ENCODE measurements at places on chromosomes 7 and 10.

GRCh38 chr10:4704034-4704545 is 121.9 kb upstream of the AKR1E2 start:
- DNase-seq: no peak

GRCh38 chr10:46240684-46241565 is 45.9 kb upstream of the ANTXRL start:
- DNase-seq: no peak

DNA sequence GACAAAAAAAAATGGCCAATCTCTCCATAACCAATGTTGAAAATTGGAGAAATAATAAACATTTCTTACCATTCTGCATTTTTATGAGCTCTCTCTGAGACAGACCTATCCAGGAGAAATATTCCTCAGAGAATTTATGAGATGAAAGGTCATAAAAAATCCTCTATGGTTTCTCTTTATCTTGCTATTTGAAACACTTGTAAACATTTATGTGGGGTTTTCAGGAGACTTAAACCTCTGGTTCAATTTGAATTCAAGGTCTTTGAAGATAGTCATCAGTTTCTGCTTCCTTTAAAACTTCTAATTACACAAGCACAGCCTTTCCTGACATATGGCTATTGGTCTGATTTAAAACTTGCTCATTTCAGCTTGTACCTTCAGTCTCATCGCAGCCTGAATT is 78.5 kb upstream of the APBB1IP start:
- DNase-seq: no peak

DNA sequence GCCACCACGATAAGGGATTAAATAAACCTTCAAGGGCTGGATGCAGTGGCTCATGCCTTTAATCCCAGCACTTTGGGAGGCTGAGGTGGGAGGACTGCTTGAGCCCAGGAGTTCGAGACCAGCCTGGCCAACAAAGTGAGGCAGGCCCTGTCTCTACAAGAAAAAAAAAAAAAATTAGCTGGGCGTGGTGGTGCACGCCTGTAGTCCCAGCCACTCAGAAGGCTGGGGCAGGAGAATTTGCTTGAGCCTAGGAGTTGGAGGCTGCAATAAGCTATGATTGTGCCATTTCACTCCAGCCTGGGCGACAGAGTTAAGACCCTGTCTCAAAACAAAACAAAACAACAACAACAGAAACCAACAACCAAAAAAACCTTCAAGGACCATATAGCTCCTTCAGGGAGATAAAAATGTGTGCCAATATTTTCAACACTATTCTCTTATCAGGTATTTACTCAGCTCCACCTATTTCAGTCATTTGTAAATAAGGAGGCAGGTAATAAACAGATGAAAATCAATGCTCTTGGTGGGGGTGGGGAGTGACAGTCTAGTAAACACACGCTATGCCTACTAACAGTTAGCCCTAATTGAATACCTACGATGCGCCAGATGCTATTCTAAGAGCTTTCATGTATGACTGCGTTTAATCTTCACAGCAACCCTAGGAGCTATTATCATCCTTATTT is 13.2 kb downstream of the BAIAP2L1 start:
- peak; percentile 67 for DNase-seq

- peak; percentile 90 for DNase-seq
Observed at GRCh38 chr7:94301024-94301586, 93.6 kb upstream of the COL1A2 start.

- DNase-seq: peak; percentile 97
Observed at GRCh38 chr7:131627735-131628190, 71.3 kb upstream of the PODXL start.

DNA sequence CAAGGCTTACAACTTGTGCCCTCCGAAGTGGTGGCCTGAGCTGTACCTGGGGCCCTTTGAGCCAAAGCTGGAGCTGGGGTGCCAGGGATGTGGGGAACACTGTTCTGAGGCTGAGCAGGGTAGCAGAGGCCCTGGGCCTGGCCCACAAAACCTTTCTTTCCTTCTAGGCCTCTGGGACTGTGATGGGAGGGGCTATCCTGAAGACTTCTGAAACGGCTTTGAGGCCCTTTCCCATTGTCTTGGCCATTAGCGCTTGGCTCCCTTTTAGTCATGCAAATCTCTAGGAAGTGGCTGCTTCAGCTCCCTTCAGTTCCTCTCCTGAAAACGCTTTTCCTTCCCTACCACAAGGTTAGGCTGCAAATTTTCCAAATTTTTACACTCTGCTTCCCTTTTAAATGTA is 16.8 kb upstream of the CRYGN start:
- no peak for DNase-seq

DNA sequence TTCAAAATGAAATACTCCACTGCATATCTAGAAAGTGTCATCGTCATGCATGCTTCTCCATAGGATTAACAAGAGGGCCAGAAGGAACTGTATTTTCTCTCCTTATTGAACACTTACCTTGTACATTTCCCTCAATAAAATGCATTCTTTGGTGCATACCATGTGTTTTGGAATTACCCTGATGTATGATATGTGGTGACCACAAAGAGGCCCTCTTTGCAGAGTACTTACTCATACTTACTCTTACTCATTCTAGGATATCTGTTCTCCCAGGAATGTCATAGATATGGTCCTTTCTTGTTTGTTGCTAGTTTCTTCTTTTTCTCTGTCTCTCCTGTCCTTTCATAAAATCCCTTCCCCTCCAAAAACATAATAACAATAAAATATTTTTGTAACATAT is 1087.1 kb upstream of the POT1 start:
- DNase-seq: no peak

DNA sequence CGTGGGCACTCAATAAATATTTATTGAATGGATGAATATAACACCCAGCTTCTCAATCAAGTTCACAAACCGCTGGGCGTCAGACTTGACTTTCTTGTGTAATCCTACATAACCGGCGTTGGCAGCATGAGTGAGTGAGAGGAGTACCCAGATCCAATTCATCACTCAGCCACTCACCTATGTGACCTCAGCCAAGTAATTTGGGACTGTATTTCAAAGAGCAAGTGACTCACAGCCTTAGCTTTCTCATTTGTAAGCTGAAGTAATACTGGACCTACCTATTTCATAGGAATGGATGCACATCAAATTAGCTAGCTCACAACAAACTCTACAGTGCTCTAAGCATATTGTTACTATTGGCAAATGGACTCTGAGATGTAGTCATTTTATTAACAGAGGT is 53.8 kb upstream of the FAM204A start:
- DNase-seq: peak; percentile 16

DNA sequence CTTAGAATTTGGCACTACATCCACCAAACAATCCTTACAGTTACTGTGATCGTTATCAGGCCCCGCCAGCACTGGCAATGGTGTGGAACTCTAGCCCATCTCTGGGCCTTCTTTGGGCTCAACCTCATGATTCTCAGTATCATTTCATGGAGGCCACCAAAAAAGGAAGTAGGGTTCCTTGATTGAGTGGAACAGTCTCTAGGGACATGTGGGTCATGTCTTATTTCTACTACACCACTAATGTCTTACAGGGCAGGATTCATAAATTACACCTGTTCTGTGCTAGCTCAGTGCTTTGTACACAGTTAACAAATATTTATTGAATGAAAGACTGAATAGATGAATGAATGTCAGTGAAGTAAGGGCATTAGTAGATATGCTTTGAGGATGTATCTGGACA is 53.9 kb downstream of the AP3M1 start:
- DNase-seq: no peak

DNA sequence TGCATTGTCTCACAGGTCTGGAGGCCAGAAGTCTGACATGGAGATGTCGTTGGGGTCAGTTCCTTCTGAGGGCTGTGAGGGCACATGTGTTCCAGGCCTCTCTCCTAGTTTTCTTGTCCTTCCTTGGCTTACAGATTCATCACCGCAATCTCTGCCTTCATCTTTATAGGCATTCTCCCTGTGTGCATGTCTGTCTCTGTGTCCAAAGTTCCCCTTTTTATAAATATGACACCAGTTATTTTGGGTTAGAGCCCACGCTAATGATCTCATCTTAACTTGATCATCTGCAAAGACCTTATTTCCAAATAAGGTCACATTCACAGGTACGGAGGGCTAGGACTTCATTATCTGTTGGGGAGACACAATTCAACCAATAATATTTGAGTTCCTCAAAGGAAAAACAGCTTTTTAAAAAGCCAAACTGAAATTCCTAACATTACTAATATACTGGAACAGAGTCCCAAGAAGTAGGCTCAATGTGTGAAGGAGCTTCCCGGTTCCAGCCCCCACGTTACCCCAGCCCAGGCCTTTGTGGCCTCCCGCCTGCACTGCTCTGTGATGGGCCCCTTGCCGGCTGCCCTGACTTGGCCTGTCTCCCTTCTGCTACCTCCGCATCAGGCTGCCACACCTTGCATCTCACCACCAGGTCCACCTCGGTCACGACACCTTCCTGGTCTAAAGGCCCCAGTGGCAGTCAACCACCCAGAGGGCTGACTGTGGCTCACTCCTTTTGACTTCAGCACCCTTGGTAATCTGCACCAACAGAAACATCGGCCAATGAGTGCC is 142.7 kb downstream of the KCNMA1 start:
- no peak for DNase-seq

- DNase-seq: peak; percentile 60
Observed at GRCh38 chr10:60942788-60943315, 1.1 kb downstream of the RHOBTB1 start.

- DNase-seq: peak; percentile 77
Observed at GRCh38 chr7:28383975-28384374, 28.3 kb upstream of the CREB5 start.

All from NCI-H69 (cell line).